Heart left ventricle (tissue), 16 donors: ENCODE measurements at places on chromosomes 2 and 18. TPM values are rescaled to one million over a fixed set of nuclear protein-coding genes. Genes with fewer than 3 reads are reported as not detected.

- no peak for DNase-seq
Measured at GRCh38 chr18:8702668-8703067, 2.7 kb upstream of the MTCL1 start.

DNA sequence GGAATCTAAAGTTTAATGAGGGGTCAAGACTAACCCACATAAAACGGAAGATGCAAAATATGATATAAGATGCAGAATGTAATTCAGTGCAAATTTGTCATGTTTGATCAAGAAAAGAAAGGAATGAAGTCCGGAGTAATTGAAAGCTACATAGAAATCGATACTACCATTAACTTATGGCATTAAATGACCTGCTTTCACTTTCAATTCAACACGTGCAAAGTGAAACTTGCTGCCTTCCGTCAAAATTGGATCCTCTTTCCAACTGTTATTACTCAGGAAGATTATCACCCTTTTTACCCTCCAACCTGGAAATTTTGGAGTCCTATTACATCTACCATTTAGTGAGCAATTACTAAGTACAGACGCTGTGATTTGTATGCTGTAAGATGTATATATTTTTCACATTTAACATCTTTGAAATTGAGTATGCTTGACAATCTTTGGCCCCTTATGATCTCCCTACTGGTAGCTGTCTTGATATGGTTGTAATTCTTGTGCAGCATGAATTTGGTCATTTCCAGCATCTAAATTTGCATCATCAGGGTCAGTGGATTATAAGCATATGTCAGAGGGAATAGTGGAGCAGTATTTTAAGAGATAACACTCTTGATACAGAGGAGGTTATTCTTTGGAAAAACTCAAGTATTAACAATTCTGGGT, 18.6 kb downstream of the UNC80 start:
- no peak for DNase-seq

DNA sequence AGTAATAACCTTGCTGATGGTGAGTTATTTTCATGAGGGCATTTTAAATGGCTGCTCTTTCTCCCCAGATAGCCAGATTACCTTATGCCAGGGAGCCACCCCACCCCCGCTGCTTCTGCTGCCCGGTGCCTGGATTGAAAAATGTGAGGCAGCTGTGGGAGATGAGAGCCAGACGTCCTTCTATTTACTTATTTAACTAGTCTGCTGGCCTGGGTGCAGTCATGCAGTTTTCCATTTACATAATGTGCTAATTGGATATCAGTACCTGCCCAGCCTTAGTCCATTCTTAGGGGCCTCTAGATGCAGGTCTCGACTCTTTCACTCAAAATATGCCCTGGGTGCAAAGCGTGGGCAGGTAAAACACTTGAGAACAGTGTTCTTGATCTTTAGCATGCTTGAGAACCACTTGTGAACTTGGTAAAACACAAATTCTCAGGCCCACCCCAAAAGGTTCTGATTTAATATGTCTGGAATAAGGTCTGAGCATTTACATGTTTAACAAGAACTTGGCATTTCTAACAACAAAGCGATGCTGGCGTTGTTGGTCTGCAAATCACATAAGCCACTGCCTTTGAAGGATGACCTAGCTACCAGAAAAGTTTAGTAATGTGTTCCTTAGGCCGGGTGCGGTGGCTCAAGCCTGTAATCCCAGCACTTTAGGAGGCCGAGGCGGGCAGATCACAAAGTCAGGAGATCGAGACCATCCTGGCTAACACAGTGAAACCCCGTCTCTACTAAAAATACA, 154.3 kb downstream of the NRP2 start:
- no peak for DNase-seq

GRCh38 chr18:8536922-8537321, 72.3 kb upstream of the RAB12 start:
- no peak for DNase-seq

DNA sequence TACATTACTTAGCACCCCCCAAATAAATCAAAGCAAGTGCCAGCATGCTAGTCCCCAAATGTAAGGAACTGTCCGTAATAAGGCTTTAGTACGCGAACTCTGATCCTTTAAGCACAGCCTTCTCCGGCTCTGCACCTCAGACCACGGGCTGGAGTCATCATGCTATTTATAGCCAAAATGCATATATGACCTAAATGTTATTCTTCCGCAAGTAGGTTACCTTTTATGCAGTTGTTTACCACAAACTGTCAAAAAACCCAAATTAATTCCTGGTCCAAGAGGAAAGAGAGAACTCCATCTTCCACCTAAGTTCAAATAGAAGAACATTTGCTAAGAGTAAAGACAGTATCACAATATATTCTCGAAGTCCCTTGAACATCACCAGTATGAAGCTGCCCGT, 42.7 kb downstream of the ZNF516 start:
- DNase-seq, result no peak

- DNase-seq, result no peak
Measured at GRCh38 chr2:216618785-216619184, 14.4 kb upstream of the IGFBP2 start.

DNA sequence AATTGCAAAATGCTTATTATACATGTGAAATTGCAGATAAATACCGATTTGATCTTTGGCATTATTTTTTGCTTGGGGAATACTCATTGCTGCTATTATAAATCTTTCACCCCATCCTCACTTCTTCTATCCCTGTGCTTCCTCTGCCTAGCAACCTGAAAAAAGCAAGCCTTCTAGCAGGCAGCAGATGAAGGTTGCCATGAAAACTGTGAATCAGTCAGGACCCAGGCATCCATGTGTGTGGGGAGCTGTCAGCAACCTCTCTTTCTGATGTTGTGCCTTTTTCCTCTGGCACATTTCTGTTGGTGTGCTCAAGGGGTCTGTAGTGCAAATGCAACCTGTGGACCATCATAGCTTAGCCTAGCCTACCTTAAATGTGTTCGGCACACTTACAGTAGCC, 364.2 kb downstream of the LRRTM1 start:
- no peak for DNase-seq

DNA sequence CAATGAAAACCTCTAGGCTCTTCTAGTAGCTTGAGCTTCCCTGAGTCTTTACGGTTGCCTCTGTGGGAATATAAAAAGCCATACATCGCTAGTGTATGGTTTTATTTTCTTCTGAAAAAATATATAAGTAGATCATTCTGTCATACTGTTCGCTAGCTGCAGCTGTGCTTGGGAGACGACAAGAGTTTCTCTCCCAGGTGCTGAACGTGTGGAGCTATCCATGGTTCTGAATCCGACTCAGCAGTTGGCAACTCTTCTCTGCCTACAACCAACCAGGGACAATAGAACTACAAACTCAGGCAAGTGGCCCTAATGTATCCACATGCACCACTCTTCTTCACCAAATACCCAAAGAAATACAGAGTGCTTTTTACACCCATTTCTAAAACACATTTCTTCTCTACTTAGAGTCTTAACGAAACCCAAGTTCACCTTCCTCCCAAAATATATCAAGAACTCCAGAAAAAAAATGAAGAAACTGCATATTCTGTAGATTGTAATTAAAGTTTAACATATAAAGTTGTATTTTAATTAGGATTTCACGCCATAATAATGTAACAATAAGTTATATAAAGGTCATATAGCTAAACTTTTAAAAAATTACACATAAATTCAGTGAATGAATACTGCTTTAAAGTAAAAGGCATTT, 2.2 kb upstream of the KCNH7 start:
- peak; percentile 27 for DNase-seq

GRCh38 chr2:56344771-56345170, 161.0 kb downstream of the CCDC85A start:
- no peak for DNase-seq

DNA sequence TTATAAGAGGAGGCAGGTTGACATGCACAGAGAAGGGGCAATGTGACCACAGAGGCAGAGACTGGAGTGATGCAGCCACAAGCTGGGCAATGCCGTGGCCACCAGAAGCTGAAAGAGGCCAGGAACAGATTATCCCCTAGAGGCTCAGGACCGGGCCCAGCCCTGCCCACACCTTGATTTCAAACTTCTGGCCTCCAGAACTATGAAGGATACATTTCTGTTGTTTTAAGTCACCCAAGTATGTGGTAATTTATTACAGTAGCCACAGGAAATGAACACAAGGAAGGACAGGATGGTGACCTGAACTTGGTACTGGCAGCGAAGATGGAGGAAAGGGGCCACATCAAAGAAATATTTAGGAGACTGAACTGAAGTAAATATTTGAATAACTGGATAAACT, 66.8 kb upstream of the RIOK3 start:
- DNase-seq, result no peak

DNA sequence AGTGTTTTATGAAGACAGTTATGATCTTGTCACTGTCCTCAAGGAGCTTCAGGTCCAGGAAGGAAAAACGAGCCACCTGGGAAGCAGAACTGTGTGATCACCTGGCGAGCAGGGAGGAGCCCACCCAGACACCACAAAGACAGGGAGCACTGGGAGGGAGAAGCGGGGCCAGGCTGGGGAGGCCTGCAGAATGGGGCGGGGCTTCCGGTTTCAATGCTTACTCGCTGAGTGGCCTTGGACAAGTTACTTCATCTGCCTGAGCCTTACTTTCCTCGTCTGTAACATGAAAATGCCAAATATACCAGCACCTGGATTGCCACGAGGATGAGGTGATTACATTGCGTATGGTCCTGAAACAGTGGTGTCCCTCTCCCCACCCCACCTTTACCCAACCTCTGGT, 227.5 kb downstream of the ANKRD30B start:
- DNase-seq, result no peak

DNA sequence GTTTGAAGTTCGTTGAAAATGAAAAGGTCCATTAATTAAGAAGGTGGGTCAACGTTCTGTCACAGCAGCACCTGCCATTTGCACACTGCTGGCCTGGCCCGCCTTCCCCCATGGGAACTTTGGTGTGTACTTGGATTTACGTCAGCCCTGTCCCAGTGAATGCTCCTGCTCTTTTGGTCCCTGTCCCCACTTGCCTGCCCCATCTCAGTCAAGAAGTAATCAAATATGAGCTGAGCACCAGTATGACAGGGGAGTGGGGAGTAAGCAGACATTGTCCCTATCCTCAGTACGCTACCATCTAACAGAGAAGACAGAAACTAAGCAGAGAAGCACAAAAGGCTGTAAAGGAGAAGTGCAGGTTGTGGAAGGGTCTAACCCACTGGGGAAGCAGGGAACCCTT, 65.1 kb downstream of the SLC4A3 start:
- no peak for DNase-seq

DNA sequence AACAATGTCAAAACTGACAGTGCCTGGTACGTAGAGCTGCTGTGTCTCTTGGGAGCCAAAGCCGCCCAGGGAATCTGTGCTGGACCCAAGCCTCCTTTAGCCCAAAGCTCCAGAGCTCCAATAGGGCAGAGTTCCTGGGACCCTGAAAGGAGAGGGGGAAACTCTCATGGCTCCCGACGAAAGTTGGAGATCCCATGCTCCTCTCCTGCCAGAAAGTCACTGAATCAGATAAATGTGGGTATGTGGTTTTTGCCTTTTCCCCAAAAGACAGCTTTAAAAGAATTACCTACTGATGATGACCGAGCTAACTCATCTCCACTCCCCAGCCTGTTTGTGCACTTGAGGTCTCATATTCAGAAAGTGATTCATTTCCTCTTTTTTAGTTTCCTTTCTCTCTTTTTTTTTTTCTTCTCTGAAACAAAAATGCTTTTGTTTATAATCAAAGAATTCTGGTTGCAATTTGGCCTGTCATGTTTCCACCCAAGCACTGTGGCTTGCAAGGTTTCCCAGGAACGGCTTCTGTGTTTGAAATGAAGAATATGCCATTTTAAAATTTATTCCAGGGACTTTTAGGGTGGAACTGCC, 14.1 kb upstream of the PMAIP1 start:
- no peak for DNase-seq

DNA sequence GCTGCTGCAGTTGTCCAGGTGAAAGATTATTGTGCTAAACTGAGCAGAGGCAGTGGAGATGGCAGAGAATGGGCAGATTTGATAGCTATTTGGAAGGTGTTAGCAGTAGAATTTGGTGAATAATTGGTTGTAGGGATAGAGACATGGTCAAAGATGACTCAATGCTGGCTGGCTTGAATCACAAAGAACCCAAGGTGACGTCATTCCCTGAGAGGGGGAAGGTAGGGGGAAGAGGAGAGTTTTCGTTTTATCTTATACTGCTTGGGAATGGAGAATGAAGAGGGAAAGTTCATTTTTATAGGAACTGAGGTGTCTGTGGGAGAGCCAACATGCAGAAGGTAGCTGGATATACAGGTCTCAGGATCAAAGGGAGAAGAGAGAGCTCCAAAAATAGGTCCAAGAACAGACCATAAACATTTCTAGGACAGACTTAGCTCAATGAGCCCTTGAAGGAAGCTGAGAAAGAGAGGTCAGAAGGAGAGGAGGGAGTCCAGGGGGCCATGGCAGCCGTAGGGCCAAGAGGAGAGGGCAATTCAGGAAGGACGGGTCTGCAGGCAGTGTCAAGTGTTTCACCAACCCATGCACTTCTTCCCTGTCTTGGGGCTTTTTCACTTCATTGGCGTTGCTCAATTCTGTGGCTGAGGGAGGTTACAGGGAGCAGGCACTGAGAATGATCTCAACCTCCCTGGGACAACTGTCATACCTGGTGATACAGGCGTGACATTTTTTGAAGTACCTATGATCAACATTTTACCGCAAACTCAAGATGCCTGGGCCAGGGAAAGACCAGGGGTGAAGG, 281.3 kb downstream of the TDRD15 start:
- DNase-seq, result no peak

DNA sequence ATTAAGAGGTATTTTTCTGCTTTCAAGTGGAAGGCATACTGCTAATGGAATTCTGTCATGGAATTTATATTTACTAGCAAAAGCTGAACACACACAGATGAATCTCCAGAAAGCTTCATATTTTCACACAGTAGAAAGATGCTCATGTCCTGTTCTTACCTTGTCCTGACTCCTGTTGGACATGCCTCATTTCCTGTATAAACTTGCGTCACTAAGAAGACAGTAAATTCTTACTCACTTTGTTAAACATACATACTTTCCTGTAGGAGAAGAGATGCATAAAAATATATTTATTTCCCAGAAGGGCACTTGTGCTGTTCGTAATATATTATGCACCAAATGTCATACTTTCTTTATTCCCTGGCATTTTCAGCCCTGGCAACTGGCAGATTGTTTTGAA, 238.3 kb upstream of the RASGRP3 start:
- no peak for DNase-seq

DNA sequence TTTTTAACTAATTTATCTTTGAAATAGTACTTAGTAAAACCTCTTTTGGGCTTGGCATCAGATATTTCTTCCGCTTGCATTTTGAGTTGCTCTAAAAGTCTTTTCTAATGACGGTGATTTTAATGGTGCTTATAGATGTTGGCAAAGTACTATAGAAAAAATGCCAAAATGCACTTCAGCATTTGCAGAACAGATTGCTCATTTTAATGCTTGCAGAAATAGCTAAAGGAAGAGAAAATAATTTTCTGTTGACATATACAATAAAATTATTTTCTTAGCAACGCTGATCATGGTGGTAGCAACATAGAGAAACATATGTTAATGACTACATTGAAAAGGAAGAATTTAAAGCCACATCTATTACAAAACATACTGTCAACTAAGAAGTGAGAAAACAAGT, 170.7 kb downstream of the STK39 start:
- no peak for DNase-seq

- DNase-seq, result no peak
Measured at GRCh38 chr18:60122339-60122738, 222.5 kb downstream of the PMAIP1 start.

- DNase-seq, result no peak
Measured at GRCh38 chr2:7867867-7868266, 814.0 kb upstream of the ID2 start.

Gene ASB18
- 6.7 TPM for polyA plus RNA-seq

Gene NETO1
- polyA plus RNA-seq, result 0.39 TPM

Gene ALPG
- polyA plus RNA-seq, result not detected

Gene MC4R
- not detected for polyA plus RNA-seq

Gene CYRIA
- 0.95 TPM for polyA plus RNA-seq

Gene ITGB6
- 0.27 TPM for polyA plus RNA-seq

Gene CD207
- polyA plus RNA-seq, result 0.04 TPM

Gene CFAP65
- polyA plus RNA-seq, result not detected
